ENCODE measurements at places on chromosomes 4 and X. TPM values are rescaled to one million over a fixed set of nuclear protein-coding genes. Genes with fewer than 3 reads are reported as not detected.

The TBC1D25 gene
- total RNA-seq: 16.2 TPM

GRCh38 chr4:126616795-126617194 lies 1016.0 kb upstream of the INTU start:
- no peak for DNase-seq

DNA sequence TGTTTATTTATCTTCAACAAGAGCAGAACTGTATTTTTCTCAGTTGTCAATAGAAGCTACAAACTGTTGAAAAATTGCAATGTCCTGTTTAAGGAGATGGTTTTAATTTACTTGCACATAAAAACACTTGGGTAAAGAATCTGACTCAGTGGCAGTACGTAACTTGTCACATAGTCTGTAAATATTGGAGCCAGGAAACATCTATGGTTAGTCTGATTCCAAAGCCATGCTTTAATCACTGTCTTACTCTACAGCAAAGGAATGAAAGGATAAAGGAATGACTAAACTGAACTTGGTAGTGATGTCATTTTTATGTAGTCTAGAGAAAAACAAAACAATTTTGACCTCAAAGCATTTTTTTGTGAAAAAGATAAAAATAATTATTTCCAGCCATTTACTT lies 537.2 kb downstream of the STIM2 start:
- DNase-seq: no peak

- no peak for DNase-seq
Measured at GRCh38 chr4:11116940-11117339, 311.8 kb downstream of the HS3ST1 start.

GRCh38 chrX:9940421-9940820 lies 26.7 kb upstream of the CLDN34 start:
- DNase-seq: no peak

DNA sequence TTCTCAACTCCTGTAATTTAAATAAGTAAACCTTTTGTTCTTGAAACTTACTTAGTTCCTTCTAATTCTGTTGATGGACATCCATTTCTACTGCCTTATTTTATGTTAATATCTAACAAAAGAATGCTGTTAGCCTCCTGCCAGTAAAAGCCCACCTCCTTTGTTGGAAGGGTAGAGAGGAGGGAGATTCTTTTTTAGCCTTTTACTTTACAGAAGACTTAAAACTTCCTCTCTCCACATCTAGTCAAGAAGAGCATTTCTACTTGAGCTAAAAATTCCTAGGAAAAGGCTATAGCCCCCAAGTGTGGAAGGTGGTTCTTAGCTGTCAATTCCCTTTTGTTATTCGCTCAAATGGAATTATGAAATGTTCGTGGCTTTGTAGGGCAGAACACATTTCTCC lies 118.7 kb downstream of the ZIC3 start:
- DNase-seq: no peak

The SPANXA2 gene
- not detected for total RNA-seq

The OTC gene
- not detected for total RNA-seq

The SERTM2 gene
- not detected for total RNA-seq

The FAM199X gene
- total RNA-seq: 11.6 TPM

The DOK7 gene
- not detected for total RNA-seq

DNA sequence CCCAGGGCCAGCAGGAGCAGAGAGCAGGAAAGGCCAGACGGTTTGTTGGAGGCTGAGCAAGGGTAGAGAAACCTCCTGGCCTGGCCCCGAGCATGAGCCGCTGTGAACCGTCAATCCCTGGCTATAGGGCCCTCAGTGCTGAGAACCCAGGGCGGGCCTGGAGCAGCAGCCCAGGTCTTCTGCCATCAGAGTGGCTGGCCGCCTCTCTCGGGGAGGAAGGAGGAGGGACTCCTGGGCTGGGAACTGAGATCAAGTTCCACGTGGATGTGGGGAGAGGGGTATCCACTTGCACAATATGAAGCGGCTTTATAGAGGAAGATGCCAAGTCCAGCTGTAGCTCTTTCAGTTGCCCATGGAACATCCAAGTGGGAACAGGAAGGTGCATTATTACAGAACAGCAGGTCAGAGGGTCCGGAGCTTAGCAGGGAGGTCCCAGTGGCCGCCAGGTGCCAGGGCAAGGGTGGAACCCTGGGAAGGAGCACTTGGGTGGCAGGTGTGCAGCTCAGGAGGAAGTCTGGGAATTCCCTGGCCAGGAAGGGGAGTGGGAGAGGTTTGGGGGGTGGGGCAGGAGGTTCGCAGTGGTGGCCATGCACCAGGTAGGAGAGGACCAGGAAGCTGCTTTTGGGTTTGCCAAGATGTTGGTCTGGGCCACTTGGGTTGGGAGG lies 31.7 kb upstream of the CRMP1 start:
- DNase-seq: no peak

The HSFX4 gene
- not detected for total RNA-seq

DNA sequence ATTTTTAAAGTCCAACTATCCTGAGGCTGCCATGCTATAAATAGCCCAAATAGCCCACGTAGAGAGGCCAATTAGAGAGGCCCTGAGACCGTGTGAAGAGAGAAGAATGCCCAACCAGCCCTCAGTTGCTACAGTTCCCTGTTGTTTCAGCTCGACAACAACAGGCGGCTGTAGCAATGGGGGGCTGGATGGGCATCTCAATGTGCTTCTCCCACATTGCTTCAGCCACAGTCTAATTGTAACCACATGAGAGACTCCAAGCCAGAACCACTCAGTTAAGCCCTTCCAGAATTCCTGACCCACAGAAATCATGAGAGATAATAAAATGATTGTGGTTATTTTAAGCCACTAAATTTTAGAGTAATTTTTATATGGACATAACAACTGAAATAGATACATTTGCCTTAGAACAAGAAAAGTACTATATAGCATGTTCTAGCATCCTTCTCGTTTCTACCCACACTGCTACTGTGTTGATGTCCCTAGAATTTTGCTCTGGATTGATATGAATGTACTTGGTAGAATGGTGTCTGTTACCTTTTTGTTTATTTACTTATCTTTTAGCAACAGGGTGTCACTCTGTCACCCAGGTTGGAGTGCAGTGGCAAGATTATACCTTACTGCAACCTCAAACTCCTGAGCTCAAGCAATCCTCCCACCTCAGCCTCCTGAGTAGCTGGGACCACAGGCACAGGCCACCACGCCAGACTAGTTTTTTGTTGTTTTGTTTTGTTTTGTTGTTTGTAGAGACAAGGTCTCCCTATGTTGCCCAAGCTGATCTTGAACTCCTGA lies 436.4 kb downstream of the BCOR start:
- no peak for DNase-seq

The OPRPN gene
- total RNA-seq: not detected

The ZDHHC15 gene
- not detected for total RNA-seq

The MAGEA2 gene
- not detected for total RNA-seq

The UNC5C gene
- not detected for total RNA-seq

- DNase-seq: no peak
Measured at GRCh38 chr4:102794999-102795398, 32.4 kb downstream of the UBE2D3 start.

All from activated CD8-positive, alpha-beta T cell treated with anti-CD3 and anti-CD28 coated beads, Interleukin-2, amount 10 ng/mL, durations not matched to agents 7 days and 5 days (primary cell).